ENCODE measurements at places on chromosomes 2 and 18.

DNA sequence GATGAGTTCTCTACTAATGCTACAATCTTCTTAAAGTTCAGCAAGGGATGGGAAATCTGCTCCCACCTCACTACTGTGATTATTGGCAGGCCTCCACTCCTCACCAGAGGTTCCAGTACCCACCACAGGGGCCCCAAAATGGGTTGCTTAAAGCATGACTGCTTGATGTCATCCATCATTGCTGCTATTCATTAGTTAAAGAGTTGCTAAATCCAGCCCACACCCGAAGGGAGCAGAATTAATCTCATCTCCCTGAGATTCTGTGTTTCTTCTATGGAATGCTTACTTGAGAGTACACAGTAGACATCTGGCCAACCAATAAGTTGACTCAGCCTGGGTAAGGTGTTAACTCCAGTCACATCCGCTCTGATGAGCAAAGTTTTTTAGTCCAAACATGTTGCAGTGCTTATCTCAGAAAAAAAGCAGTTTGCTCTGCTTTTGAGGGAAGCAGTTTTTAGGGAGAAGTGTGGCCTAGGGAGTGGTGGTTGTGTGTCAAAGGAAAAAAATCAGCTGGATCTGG lies 690.2 kb upstream of the POU3F3 start:
- no peak for DNase-seq

- no peak for DNase-seq
Observed at GRCh38 chr2:96800061-96801004, 15.7 kb upstream of the CNNM3 start.

GRCh38 chr18:75016025-75016717 lies 192.8 kb downstream of the PTGR3 start:
- DNase-seq = no peak

GRCh38 chr18:11654736-11655605 lies 34.1 kb upstream of the GNAL start:
- no peak for DNase-seq

DNA sequence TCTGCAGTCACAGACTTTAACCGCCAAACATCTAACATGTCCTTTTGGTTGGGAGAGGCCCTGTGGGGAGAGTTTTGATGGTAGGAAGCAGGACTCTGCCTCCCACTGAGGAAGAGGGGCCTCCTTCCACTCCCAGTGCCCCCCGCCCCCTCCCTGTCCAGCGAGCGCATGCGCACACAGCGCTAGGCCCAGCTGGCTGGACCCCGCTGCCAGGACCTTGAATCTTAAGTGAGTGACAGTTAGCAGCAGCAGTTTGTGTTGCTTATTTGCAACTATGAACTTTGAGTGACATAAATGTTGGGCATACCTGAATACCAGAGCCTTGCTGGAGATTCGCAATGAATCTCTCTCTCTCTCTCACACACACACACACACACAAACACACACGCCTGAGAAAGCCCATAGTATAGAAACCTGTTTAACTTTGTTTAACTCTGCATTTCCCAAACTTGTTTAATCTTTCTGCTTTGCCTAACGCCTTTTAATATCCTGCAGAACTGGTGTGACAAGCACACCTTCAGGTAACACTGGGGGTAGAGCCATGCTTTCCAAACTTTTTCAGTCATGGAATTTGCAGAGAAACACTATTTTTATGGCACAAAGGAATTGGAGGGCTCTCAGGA lies 134.6 kb upstream of the SMAD2 start:
- DNase-seq = no peak

- no peak for DNase-seq
Observed at GRCh38 chr2:18378020-18378653, 182.3 kb downstream of the RDH14 start.

- no peak for DNase-seq
Observed at GRCh38 chr2:30216157-30216556, 15.2 kb upstream of the LBH start.

GRCh38 chr2:199462956-199463692 lies 5.4 kb upstream of the SATB2 start:
- no peak for DNase-seq

DNA sequence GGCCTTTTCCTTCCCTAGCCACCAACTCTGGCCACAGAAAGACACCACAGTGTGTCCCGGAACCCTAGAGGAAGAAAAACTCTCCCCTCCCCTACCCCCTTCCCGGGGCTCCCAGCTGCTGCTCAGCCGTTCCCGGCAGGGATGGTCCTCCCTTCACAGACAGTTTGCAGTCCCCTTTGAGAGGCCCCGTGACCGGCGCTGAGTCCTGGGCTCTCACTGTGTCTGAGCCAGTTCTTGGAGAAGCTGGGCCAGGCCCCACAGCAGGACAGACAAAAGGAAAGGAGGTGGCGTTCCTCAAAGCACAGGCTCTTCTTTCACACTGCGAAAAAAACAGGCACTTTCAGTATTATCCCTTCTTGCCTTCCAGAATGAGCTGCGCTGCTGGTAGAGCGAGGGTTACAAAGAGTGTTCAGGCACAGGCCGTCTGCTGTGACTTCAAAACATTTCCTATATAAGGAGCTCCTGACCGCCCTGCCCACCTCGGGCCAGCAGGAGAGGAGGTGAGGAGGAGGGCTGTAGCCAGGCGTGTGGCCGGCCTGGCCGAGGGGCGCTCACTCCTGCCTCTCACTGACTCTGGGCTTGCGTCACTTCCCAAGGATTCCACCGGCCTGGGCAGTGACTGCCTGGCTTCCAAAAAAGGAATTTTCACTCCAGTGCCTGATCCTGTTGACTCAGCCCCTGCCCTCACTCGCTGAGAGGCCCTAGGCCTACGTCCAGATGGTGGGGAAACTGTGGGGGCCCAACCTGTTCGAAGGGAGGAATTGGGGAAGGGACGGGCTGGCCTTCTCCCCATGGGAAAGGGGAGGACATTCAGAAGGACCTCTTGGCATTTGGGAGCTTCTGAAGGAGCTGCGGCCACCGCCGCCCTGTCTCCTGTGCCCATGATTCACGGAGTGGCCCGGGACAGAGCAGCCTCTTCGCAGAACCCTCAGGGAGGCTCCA lies 24.9 kb downstream of the CIDEA start:
- DNase-seq = peak; percentile 97

GRCh38 chr2:8402222-8402621 lies 279.6 kb upstream of the ID2 start:
- DNase-seq = no peak

DNA sequence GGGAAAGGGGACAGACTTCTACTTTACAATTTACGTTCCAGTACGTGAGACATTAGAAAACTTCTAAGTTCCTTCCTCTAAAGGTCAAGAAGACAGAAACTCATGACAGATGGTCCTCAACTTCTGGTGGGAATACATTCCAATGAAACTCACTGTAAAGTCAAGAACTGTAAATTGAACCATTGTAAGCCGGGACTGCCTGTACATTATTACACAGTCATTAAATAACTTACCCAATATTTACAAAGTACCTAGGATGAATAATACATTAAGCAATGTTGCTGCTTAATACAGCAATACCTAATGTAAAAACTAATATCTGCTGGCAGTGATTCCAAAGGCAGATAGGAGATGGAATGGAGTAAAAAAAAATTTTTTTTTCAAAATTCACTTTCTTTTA lies 51.9 kb downstream of the CDH2 start:
- no peak for DNase-seq

DNA sequence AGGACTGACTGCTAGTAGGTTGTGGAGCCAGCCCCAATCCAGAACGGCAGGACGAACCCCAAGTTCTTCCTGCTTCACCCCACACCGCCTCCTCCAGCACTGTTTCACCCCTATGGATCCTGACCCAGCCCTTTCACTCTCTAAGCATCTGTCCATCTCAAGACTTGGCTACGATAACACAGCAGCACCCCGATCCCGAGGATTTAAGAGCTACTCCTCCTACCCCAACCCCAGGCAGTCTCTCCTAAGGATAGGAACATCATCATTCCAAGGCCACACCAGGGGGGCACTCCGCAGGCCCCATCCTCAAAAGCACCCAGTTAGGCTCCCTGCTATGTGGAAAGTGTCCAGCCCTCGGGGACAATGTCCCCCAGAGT lies 645 bp downstream of the KCTD18 start:
- no peak for DNase-seq

- DNase-seq = peak; percentile 63
Observed at GRCh38 chr2:166344286-166345113, 31.2 kb downstream of the SCN9A start.

- DNase-seq = no peak
Observed at GRCh38 chr18:3354506-3354905, 92.6 kb downstream of the MYL12B start.

GRCh38 chr18:14908541-14908940 lies 160.6 kb downstream of the ANKRD30B start:
- DNase-seq = no peak

DNA sequence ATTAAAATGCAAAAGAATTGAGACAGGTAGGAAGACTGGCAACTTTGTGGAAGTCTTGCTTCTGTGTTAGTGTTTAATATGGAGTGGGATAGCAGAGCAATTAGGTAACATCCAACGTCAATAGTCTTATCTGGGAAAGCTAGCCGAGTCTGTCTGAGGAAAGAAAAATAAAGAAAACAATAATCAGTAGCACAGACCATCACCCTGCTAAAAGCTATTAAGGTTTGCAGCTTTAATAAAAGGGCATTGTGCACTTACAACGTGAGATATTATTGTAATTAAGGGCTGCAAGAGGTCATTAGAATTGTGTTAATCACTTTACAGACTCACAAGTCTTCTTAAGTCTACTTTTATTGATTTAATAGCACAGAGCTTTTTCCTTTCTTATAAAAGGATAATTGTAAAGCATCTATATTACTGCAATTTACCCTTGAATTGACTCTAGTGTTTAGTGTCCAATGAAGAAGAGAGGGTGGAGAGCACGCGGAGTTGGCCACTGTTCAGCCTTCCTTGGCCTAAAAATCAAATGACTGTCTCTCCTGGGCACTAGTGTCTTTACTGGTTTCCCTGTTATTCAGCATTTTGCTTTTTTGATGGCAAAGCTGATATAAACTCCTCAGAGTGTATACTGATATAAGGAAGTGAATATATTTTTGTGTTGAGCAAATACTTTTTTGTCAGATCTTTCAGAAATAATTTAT lies 2.0 kb downstream of the CDH7 start:
- no peak for DNase-seq

DNA sequence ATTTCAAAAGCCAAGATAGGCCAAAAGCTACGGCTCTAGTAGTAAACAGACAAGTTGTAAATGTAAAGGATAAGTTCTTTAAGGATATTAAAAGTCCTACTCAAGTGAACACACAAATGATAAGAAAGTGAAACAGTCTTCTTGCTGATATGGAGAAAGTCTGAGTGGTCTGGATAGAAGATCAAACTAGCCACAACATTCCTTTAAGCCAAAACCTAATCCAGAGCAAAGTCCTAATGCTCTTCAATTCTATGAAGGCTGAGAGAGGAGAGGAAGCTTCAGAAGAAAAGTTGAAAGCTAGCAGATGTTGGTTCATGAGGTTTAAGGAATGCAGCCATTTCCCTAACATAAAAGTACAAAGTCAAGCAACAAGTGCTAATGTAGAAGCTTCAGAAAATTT lies 111.7 kb upstream of the ZEB2 start:
- no peak for DNase-seq

DNA sequence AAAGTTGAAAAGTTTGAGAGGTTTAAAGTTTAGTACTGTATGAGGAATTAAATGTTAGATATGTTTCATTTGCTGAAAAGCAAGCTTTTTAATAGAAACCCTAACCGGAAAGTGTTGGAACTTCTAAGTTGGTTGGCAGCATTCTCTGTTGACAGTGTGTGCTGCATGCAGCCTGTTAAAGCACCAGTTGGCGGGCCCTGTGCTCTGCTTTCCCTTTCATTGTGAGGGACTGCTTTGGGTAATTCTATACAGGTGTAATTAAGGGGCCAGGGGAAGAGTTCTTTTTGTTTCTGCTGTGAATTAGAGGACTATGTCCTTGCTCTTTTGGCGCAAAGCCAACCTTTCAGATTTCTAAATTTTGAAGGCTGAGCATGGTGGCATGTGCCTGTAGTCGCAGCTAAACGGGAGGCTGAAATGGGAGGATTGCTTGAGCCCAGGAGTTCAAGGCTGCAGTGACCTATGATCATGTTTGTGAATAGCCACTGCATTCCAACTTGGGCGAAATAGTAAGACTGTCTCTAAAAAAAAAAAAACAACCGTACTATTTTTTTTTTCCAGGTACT lies 20.1 kb downstream of the PLEKHB2 start:
- DNase-seq = no peak

DNA sequence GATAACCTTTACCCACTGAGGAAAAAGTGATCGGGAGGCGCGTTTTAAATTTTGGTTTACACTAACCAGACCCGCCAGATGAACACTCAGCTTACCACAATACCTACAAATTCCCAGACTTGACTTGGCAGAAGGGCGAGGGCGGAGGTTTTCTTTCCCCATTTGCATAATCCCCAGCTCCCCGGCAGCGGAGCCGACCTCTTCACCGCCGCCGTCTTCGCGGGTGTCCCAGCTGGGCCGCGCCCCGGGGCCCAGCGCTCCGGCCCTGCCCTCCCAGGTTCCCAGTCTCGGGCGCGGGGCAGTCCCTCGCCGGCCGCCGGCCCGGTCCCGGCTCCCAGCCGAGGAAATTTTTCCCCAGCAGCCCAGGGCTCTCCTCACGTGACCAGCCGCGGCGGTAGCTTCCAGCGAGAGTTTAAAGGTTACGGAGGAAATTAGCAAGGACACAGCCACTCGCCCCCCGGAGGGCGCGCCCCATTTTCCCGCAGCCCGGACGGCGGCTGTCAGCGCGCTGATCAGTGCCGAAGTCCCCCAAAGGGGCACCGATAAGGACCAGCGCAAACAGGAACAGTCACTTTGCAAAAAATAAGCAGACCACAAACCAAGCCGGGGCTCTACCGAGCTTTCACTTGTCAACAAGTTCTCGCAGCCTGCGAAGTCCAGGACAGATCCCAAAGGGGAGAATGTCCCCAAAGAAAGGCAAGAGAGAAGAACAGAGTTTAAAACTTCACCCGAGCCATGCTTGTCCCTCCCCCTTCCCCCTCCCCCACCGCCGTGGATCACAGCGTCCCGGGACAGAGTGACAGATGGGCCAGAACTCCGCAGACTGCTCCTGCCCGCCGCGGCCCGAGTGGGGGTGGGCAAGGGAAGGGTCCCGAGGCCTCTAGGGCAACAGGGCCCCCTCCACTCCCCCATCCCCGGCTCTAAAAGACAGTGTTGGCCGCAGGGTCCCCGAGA lies 1.3 kb upstream of the PRKCE start:
- no peak for DNase-seq

- DNase-seq = no peak
Observed at GRCh38 chr2:119431155-119431975, at the start of gene TMEM37. Gene TMEM37, plus strand, starts transcription at chr2:119431854. Its CDS starts 50 bp downstream, at chr2:119431904.

DNA sequence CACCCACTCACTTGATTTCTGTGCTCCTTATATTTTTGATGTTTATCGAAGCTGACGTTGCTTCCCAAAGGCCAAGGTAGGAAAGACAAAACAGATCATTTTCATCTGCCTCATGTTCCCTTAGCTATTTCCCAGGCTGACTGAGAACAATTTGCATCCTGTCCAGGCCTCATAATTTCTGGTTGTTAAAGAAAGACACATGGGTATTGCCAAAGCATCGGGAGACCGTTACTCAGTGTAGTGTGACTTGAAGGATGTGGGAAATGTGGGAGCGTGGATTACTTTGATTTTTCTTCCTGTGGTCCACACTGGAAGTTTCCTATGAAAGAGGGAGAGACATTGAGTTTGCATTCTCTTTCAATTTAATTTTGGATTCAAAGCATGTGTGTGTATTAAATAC lies 204.6 kb downstream of the TRIB2 start:
- DNase-seq = no peak

Measured in AG04450 (cell line).